Amygdala (tissue), 56 donors: ENCODE measurements at places on chromosomes 2 and 18.

DNA sequence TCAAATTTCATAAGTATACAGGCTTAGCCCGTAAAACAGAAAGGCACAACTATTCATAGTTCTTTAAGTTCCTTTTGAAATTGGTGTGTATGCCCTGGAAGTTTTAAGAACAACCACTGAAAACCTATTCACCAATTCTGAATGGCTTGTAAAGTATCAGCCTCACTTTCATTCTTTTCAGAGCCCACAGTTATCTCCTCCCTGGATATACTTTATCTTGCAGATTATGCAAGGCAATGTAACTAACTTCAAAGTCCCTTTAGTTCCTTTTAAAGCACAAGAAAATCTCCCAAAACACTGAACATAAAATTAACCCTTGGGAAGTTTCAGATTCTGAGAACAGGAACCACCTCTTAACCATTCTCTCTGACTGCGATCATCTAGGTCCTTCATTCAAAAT is 1.1 kb downstream of the STRN start:
- no peak for DNase-seq

DNA sequence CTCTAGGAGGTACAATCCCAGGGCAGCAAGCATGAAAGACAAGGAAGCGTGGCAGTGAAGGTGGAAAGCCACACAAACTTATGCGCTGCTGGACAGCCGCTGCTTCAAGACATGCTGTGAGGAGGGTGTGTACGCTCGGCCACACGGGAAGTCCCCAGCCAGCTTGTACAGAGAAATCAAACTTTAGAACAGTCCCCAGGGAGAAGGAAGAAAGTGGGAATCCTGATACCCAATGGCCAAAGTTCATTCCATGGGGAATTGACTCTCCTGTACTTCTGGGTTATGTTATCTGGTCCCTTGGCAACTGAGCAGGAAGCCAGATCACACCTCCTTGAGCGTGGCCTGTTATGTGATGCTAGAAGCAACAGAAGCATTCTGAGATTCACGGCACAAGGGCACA is 86.1 kb upstream of the BOD1L2 start:
- DNase-seq, result no peak

- no peak for DNase-seq
Observed at GRCh38 chr2:234025891-234026401, 24.6 kb upstream of the SPP2 start.

DNA sequence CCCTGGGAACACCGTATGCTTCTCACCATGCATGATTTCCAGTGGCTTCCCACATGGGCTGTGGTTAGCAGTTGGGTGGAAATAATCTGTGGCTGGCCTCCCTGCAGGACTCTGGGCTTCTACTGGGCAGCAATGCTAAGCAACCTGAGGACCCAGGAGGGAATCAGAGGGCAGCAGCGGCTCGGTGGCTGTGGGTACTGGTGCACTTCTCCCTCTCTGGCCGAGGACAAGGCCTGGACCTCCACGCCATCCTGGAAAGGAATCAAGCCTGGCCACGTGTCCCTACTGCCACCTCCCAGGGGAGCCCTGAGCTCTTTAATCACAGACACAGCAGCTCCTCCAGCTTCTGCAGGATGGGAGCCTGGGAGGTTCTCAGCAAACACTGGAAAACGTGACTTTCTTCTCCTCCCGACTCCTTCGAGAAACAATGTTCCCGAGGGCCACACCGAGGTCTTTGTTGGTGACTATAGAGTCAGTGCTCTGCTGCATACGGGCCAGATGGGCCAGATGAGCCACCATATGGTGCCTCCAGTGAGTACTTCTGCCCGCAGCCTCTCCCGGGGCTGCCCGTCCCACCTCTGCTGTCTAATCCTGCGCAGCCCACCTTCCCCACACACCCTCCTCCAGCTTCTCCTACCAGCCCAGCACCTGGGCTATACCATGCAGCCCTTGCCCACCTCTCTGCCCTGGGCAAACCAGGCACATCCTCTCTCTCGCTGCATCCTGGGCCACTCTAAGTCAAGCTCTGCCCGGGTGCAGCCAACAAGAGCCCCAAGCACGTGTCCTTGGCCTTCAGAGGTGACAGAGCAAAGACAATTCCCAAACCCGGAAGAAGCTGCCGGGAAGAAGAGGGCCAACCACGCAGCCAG is 42.8 kb upstream of the OTOS start:
- DNase-seq, result no peak

GRCh38 chr2:216118474-216118873 is 9.3 kb downstream of the XRCC5 start:
- DNase-seq, result no peak

GRCh38 chr2:210519594-210519993 is 36.8 kb upstream of the CPS1 start:
- DNase-seq, result no peak
